Activated gamma-delta T cell treated with Interleukin-2 at 50 U/mL for 16 hours (primary cell): ENCODE measurements at places on chromosomes 3 and 15.

DNA sequence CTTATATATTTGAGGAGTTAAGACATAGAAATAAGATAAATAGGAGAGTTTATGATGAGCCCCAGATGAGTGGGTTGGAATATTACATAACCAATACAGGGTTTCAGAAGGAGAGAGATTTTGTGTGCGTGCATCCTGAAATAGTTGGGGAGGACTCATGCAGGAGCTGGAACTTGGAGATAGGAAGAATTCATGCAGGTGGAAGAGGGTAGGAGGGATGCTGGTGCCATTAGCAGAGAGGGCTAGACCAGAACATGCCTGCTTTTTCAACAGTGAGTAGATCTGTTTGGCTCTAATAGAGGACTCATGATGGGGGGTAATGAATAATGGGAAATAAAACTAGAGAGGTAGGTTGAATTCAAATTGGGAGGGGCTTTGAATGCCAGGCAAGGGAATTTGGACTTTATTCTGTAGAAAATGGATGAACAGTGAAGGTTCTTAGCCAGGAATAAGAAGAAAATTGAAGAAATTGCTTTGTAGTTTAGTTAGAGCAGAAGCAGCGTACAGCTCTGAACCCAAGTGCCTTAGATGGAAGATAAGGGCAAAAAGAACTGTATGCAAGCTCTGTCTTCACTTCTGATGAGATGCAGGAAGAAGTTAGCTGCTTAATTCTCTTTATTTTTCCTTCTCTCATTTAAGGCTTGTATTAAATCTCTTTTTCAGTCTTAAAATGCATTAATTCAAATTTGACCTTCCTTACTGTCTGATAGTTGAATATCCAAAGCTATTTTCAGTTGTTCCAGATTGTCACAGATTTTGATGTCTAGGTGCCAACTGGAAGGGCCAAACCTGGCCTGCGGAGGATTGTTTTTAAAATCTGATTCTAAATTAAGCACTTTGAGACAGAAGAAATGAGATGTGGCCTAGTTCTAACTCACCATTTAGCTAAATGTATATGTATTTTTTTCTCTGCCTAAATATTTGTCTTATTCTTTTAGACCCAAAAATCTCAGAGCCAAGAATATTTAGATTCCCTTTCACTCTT is 86.3 kb downstream of the PPM1L start:
- no peak for DNase-seq

DNA sequence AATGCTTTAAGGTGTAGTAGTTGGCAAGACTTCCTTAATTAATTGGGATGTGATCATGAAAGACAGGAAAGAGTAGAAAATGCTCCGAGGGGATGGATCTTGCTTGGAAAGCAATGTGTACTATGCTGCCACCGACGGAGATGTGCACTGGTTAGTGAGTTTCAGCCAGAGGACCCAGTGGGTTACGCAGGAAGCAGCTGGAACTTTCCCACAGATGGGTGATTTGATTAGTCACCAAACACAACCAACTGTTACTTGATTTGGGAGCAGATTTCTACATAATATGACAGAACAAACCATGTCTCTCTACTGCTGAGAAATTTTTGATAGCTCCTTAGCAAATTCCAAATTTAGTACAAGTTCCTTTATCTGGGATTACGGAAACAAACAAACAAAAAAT is 245.4 kb upstream of the MCTP2 start:
- DNase-seq, result no peak

DNA sequence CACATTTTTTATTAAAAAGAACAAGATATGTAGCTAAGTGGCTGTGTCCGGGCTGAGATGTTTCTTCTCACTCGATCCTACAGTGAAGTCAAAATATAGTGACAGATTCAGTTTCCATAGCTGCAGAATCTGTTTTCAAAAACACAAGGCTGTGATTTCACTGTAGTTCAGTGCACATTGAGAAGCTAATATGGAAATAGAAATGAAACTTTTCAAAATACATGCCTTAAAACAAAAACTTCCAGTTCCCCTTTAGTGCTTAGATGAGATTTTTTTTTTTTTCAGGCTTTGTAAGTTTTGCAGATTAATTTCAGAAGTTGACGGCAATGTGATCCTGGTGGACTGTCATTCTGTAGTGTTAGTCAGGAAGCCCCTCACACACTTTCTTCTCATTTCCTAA is 23.8 kb upstream of the TRAK1 start:
- no peak for DNase-seq

DNA sequence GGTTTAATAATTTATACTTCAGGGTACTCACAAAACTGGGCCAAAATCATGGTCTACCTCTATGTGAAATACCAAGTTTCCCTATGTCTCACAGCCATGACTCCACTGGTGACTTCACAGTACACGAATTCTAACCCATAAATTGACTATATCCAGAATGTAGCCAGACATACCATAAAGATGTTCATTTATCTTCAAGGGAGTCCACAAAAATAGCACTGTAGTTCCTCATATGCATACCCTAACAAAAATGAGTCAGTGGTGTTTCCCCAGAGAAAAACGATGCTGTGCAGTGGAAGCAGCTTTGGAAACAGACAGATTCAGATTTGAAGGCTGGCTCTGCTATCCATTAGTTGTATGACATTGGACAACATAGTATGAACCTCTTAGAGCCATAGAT is 438.8 kb downstream of the FHIT start:
- DNase-seq, result no peak

DNA sequence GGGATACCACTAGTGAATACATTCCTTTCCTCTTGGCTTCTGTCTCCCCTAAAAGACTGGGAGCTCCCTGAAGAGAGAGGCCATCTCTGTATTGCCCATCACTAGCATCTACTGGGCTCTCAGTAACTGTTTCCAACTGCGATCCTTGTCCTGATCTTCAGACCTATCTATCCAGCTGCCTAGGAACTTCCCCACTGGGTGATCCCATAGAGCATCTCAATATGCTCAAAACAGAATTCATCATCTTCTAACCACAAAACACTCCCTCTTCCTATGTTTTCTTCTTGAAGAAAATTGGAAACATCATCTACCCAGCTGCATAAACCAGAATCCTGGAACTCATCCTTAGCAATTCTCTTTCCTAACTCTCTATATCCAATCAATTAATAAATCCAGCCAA is 54.6 kb downstream of the PLD1 start:
- DNase-seq, result no peak

- DNase-seq, result no peak
Observed at GRCh38 chr15:91238644-91239425, 138.8 kb downstream of the SV2B start.

- no peak for DNase-seq
Observed at GRCh38 chr3:190562866-190563510, 49.1 kb downstream of the IL1RAP start.

GRCh38 chr15:100343251-100343650 is 1.5 kb upstream of the ADAMTS17 start:
- DNase-seq, result no peak

DNA sequence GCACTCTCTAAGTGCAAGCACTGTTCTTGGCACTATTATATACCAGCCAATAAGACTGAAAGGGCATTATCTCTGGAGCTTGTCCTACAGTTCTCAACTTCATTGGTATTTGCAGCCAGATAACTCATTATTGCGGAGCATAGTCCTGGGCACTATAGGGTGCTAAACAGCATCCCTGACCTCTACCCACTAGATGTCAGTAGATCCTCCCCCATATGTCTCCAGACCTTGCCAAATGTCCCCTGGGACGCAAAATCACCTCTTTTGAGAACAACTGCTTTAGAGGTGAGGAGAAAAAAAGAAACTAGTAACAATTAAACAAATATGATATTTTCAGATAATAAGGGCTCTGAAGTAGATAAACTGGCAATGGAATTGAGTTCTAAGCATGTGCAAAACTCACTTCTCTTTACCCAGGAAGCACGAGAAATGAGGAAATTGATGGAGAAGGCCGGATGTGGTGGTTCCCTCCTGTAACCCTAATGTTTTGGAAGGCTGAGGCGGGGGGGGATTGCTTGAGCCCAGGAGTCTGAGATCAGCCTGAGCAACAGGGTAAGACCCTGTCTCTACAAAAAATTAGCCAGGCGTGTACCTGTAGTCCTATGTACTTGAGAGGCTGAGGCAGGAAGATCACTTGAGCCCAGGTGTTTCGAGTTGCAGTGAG is 61.4 kb downstream of the FRMD4B start:
- no peak for DNase-seq

DNA sequence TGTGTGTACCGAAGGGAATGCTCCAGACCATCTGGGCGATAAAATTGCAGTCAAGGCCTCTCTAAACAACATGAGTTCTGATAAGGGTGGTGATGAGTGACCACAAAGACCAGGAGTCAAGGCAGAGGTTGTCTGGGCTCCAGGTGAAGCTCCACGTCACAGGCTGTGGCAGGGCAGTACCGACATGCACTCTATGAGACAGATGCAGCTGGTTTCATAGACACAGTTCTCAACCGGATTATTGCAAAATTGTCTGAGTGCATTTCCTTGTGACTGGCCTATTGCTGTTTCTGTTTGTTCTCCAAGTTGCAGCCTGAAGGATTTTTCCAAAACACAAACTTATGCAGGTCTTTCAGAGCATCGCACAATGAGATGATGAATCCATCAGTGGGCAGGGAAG is 157.5 kb upstream of the HES1 start:
- DNase-seq, result no peak

- DNase-seq, result no peak
Observed at GRCh38 chr3:52895418-52895817, 1.9 kb downstream of the STIMATE start.

DNA sequence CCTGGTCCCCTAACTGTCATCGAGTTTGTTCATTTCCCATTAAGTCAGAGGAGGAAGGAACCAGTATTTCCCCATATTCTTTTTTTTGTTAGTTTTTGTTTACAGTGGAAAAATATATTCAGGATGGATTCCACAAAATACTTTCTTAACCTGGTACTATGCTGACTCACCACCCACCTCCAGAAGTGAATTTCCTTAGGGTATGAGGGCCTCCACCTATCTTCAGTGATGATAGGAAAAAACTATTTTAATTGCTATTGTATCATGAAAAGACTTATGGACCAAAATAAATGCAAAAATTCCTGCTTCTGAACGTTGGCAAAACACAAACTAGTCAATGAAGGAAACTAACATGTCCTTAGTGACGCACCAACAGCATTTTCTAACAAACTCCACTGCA is 64.2 kb upstream of the FOXP1 start:
- no peak for DNase-seq

DNA sequence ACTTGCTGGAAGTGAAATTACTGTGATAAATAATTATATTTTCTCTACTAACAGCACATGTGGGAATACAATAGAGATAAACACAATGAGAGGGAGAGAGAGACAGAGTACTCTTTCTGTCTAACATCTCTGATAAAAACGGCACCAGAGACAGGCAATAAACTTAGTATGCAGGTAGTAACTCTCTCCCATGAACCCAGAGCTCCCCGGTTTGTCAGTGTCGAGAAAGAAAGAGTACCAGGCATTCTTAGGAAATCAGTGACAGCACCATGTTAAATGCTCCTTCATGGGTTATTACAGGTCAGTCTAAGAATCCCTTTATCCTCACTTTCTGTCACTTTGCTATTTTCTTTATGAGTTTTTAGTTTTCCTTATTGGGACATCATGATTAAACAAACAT is 110.7 kb upstream of the EPHA3 start:
- DNase-seq, result no peak

GRCh38 chr15:62135532-62136134 is 29.5 kb downstream of the C2CD4B start:
- DNase-seq, result no peak

- DNase-seq, result no peak
Observed at GRCh38 chr15:89801471-89802195, 13.0 kb downstream of the ANPEP start.

GRCh38 chr3:43073116-43073835 is 32.6 kb downstream of the POMGNT2 start:
- no peak for DNase-seq

DNA sequence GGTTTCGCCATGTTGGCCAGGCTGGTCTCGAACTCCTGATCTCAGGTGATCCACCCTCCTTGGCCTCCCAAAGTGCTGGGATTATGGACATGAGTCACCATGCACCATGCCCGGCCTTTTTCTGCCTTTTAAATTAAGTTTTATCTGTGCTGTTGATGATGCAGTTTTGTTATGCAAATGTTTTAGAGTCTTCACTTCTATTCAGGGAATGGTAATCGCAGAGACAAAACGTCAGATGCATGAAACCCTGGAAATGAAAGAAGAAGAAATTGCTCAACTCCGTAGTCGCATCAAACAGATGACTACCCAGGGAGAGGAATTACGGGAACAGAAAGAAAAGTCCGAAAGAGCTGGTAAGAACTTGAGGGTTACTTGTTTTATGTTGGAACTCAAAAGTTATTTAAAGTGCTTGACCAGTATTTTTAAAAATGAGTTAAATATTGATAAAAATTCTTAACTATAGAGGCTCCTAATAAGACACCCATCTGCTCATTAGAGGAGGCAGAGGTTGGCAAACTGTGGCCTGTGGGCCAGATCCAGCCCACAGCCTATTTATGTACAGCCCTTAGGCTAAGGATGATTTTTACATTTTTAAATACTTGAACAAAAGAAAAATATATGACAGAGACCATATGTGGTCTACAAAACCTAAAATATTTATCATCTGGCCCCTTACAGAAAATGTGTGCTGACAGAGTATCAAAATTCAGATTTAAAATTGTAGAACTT is 127.8 kb upstream of the LRRFIP2 start:
- DNase-seq, result no peak

- no peak for DNase-seq
Observed at GRCh38 chr3:126353694-126354321, 3.4 kb downstream of the KLF15 start.

GRCh38 chr3:4852780-4853748 is 126.2 kb upstream of the BHLHE40 start:
- DNase-seq, result no peak

- DNase-seq, result no peak
Observed at GRCh38 chr3:171564748-171565480, 104.7 kb upstream of the TNIK start.

DNA sequence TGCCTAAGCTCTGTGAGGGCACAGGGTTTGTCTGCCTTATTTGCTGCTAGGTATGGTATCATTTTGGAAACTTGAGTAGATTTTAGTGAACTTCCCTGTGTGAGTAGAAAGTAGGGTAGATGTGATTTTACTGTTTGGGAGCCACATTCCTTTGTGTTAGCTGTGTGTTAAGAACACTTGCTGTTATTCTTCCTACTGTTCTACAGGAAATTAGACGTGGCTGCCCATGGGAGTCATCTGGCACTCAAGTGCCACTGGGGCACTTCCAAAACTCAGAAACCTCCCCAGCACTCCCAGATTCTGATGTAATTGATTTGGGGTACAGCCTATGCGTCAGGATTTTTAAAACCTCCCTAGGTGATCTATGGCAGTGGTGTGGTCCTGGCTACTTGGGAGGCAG is 369.9 kb upstream of the C2CD4B start:
- no peak for DNase-seq

- DNase-seq, result no peak
Observed at GRCh38 chr3:188683032-188683521, 488.7 kb upstream of the TPRG1 start.
